ENCODE measurements at places on chromosomes 13 and 19.

GRCh38 chr13:78762825-78763224 is 103.9 kb upstream of the OBI1 start:
- DNase-seq: no peak

- DNase-seq: no peak
Observed at GRCh38 chr19:35929876-35930275, 6.3 kb upstream of the LRFN3 start.

GRCh38 chr19:50381881-50382729 is 2.0 kb upstream of the POLD1 start:
- DNase-seq: no peak

DNA sequence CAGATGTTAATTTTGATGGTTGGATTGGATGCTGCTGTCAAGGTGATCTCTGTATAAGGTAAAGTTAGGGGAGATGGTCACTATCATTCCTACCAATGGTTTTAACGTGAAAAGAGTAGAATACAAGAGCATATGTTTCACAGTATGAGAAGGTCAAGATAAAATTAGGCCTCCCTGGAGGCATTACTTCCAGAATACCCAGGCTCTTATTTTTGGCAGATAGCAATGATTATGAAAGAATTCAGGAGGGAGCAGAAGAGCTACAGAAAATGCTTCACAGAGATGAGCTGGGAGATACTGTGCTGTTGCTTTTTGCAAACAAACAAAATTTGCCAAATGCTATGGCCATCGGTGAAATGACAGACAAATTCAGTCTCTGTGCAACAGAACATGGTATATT is 547.5 kb upstream of the SPRY2 start:
- DNase-seq: no peak

DNA sequence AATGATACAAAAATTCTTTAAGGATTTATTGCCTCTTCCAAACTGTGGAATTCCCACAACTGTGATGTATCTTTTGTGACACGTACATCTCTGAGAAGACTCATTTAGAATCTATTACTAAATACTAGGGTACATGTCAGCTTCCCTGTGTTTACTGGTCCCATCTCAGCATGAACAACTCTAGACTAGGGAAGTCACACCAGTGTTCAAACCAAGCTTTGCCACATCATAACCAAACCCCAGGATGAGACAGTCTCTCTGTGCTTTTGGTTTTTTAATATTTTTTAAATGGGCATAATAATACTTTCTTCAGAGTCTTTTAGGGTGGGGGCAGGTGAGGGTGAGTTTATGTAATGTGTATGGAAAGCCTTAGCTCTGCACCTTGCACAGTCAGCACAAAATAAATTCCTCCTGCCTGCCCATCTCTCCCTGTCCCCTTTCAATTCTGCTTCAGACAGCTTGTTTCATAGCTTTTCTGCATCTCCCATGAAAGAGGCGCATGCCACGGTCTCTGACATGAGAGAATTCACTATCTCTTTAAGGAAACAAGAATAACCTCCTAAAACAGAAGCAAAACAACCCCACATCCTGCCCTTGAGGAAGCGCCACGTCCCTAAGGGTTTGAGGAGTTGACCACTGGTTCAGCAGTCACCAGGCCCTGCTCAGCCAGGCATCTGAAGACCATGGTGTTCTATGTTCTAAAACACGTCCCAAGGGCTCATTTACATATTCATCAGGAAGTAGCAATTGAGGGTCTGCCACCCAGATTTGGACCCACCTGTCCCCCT is 174.5 kb downstream of the USP12 start:
- DNase-seq: no peak

DNA sequence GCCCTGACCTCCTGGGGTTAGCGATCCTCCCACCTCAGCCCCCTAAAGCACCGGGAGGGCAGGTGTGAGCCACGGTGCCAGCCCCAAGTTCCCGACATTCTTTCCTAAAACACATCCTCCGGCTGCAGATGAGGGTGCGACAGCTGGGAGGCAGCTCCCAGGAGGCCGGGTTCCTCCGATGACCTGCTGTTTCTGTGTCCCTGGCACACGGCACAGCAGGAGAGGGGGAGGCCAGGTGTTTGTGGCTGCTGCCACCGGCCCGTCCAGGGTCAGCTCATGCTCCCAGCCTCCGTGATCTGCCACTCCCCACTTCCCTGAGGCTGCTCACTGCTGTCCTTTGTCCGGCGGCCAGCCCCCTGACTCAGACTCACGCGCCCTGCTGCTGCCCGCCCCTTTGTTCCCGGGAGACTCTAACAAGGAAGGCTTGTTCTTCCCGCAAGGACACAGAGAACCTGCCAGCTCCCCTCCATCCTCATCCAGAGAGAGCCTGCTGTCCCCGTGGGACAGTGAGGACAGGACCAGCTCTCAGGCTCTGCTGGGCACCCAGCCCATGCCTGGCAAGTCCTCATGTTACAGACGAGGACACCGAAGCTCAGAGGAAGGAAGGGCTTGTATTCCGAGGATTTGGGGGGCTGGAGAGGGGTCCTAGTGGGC is 10.6 kb upstream of the MADCAM1 start:
- no peak for DNase-seq
